ENCODE measurements at places on chromosomes 16 and 17.

GRCh38 chr16:88719267-88719932, 13.1 kb downstream of the CTU2 start:
- DNase-seq, result no peak

- no peak for DNase-seq
Measured at GRCh38 chr17:3838206-3838605, 7.8 kb downstream of the NCBP3 start.

GRCh38 chr16:30867747-30868146, 26.1 kb downstream of the BCL7C start:
- no peak for DNase-seq

GRCh38 chr17:50519141-50519834, 11.0 kb downstream of the MYCBPAP start:
- DNase-seq, result no peak

DNA sequence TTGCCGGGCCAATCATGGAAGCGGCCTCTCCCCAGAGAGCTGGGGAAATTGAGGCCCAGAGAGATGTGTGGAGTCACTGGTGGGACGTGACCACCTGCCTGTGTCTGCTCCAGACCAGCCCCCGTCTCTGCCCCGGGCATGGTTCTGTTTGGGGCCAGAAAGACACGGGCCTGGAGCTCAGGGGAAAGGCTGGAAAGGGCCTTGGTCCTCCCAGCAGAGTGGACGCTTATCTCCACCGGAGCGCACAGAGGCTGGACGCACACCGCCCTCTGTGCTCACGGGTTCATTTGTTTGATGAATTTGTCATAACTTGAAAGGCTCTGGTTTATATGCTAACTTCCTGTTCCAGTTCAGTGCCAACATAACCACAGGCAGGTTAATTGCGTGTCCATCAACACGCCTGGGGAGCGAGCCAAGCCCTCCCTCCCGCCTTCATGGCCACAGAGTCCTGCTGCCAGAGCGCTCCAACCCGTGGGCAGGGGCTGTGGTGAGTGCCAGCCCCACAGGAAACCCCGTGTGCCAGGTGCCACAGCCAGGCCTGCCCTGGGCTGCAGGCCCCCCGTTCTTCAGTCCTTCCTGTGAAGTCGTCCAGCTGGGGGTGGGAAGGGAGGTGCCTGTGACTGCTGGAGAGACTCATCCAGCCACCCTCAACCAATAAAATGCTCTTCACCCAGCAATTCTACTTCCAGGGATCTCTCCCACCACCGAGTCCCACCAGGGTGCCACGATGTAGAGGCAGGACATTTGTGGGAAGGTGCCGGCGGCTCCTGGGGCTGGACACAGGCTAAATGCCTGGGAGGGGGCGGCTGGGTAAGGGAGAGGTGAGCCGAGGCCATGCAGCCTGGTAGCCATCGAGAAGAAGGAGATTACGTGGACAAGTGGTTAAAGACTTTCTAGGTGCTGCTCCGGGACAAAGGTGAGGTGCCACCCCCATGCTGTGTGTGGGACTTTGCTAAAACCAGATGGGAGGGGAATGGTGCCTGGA, 29.4 kb upstream of the BAHCC1 start:
- DNase-seq, result no peak

DNA sequence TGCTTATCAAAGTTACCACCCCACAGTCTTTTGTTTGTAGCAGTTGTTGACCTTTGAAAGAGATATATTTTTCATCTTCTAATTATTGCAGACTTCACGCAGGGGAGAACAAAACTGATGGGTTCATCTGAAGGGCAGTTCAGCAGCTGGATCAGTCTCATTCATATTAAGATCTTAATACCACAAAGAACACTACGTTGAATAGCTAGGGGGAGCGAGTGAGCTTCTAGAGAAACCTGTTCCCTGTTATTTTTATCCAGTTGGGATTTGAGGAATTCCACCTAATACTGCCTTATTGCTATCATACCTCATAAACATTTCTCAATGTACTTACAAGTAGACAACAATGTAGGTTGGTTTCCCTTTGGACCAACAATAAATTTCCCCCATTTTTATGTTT, 306.1 kb upstream of the KIF2B start:
- DNase-seq, result no peak

DNA sequence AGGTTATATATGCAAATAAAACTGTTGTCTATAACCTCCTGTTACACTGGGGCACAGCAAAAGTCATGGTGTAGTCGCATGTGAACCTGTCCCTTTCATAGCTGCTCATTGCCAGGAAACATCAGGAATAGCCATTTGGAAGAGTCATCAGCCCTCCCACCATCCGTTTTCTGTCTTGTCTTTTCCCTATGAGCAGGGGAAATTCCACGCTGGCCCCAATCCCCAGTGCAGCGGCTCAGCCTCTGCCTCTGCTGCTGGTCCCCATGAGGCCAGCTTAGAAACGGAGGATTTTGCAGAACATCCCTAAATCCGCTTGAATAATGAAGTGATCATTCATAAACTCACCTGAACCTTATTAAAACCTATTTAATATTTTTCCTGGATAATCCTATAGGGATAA, 10.5 kb downstream of the MAPT start:
- no peak for DNase-seq

DNA sequence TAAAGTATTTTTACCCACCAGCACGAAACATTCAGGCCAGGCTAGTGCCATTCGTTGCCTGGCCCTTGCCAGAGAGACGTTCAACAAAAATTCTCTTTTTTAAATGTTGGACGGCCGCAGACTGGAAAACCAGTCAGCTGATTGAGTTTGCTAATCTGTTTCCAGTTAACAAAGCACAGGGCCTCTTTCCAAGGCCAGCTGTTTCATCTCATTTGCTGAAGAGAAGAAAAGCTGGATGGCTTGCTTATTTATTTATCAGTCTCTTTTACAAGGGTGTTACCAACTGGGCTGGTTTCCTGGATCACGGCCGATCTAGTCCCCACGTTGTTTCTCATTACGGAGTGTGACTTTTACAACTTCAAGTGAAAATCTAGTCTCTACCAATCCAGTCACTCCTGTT, 418.7 kb upstream of the DYNLRB2 start:
- no peak for DNase-seq

GRCh38 chr17:80474231-80474960, 2.0 kb downstream of the NPTX1 start:
- no peak for DNase-seq

DNA sequence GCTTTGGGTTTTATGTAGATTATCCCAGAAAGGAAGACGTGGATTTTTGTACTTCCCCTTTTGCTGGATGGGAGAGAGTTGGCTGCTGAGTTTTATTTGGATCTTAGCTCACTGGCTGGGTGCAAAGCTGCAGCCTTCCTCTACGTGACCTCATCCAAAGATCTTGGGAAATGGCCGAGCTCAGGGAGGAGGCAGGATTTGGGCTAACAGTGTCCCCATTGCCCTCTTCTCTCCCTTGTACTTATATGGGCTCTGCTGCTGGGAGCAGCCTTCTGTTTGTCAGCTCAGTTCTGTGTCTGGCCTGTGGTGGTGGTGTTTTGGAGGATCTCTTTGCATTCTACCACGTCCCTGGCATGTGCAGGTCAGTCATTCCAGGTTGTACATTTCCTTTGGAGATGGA, 2.0 kb downstream of the AOC3 start:
- DNase-seq, result no peak

GRCh38 chr17:17149520-17150447, 56.3 kb downstream of the PLD6 start:
- DNase-seq, result no peak

GRCh38 chr17:6450926-6451832, 6.9 kb downstream of the PIMREG start:
- DNase-seq, result no peak

GRCh38 chr17:51046046-51046445, 74.6 kb downstream of the SPAG9 start:
- DNase-seq, result no peak

DNA sequence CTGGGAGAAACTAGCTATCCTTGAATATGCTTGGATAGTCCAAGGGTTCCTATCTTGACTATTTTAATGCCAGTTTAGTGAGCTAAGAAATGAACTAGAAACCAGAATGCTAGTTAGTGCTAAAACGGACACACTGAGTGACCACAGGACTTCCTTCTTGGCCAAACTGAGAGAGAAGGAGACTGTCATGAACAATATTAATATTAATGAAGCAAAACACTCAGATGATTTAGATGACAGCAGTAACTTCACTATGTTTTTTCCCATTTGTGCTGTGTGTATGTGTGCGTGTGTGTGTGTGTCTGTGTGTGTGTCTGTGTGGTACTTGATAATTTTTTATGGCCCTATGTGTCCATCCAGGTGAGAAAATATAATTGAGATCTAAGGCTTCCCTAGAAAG, 2.2 kb upstream of the ATXN1L start:
- DNase-seq, result no peak

GRCh38 chr17:18344021-18344420, 19.3 kb downstream of the SHMT1 start:
- DNase-seq, result no peak

DNA sequence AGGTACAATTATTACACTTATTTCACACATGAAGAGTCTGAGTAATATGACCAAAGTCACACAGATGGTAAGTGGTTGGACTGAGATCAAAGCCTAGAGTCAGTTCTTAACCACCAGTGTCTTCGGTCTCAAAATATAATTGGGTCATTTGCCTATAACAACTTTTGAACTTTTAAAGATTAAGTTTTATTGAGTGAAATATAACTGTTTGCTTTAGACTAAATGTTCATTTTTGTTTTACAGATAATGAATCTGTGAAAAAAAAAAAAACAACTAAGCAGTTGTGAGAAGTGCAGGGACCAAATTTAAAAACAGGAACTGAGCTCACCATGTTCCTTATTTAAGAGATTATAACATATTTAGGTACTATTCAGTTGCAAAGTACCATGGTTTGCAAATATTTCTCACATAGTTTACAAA, 150.1 kb downstream of the ITFG1 start:
- DNase-seq, result no peak

DNA sequence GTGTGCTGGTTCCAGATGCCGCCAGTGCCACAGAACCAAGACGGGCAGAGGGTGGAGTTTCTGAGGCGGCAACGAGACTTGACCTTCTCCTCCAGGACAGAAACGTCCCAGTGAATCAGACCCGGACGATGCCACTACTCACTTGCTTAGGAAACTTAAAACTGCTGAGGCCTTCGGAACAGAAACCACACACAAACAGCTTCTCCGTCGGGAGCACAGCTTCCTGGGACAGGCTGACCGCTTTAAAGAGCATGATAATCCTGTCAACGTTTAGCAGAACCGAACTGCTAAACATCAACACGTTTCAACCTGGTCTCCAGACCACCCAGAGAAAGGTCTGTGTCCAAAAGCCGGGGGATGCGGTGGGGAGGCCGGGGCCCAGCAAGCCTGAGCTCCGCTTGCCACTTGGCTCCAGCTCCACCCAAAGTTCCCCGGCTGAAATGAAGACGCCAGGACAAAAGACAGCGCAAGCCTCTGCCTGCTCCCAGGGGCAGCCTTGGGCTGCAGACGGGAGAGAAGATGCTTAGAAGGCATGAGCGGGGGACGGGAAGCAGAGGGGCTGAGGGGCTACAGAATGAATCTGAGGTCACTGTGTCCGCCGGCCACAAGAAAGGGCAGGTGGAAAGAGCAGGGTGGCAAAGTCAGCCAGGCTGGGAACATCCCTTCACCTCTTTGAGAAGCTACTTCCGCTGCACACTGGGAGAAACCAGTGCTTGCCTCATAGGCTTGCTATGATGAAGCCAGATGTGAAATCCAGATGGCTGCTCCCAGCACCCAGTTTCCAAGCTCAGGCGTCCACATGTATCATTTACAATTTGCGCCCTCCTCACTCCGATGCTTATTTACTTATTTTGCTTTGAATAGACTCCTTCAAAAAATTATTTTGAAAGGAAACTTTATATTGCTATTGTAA, 69.0 kb downstream of the MRM3 start:
- no peak for DNase-seq

DNA sequence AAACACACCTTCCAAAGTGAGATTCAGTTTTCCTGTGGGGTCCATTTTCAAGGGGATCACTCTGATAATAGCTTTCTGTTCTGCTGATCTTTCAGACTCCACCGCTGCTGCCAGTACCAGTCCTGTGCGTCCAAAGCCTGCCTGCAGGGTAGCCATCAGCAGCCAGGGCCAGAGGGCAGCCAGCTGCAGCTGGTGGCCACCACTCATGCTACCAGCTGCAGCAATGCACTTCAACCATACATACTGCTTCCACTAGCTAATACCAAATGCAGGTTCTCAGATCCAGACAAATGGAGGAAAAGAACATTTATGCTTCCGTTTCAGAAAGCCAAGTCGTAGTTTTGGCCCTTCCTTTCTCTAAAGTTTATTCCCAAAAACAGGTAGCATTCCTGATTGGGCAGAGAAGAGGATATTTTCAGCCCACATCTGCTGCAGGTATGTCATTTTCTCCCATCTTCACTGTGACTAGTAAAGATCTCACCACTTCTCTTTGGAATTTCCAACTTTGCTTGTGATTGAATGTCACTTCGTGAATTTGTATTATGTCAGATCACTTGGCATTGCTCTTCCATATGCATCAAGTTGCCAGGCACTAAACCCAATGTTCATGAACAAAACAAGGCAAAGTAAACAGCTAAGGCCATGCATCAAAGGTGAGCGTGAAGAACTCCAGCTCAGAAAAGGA, 1.8 kb downstream of the RNF43 start:
- DNase-seq, result no peak

DNA sequence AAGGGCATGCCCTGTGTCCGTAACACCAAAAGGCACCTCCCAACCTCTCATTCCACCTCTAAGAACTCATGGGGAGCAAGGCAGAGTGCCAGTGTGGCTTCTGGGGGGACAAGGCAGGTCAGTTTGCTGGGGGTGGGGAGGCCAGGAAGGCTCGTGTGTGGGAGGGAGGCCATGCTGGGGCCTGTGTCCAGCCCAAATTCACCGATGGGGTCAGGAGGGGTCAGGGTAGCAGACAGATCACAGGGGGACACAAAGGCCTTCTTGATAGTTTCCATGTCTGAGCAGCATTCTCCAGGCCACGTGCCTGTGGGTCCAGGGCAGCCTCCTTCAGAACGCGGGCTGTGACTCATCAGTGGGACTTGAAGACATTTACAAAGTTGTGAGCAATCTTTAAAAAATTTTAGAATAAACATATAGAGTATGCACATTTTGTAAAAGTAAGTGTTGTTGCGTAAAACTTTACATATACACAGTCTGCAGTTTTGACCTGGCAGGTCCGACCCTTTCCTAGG, 20.9 kb downstream of the SPACA3 start:
- DNase-seq, result no peak

DNA sequence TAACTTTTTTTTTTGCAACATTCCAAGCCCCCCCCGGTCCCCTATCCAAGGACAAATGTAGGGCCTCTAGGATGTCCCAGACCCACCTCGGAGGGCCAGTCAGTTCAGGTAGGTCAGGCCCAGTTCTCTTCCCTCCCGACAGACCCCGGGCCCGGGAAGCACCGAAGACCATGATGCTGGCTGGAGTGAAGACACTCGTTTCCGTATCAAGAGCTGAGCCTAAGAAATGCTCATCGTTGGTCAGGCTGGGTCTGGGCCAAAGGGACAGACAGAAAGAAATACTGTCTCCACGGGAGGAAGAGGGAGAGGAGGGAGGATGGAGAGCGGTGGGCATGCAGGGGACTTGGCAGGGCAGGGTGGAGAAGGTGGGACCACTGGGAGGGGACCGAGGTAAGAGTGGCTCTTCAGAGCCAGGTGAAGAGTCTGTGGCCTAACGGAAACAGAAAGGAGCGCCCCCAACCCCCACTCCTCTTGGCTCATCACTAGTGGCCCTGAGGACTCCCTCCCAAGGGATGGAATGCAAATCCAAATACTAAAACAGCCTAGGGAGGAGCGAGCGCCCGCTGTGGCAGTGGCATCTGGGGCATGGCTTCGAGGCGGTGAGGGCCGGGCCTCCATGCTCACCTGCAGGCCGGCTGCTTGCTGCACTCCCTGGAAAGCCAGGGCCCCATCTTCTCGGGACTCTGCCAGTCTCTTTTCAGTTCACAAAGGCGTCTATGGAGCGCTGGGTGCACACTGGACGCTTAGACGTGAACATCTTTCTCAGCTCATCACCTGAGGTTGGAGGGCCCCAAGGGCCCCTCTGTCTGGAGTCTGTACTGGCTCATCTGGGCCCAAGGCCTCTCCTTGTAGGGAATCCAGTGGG, 1.7 kb upstream of the ROGDI start:
- no peak for DNase-seq

Data from stimulated activated CD8-positive, alpha-beta memory T cell treated with anti-CD3 and anti-CD28 coated beads, Interleukin-15, amount 100 ng/mL, for 48 hours (primary cell).